ENCODE measurements at places on chromosomes 2 and 18.
A peak's percentile ranks its signal among the peaks of the same experiment; 100 is the strongest.

DNA sequence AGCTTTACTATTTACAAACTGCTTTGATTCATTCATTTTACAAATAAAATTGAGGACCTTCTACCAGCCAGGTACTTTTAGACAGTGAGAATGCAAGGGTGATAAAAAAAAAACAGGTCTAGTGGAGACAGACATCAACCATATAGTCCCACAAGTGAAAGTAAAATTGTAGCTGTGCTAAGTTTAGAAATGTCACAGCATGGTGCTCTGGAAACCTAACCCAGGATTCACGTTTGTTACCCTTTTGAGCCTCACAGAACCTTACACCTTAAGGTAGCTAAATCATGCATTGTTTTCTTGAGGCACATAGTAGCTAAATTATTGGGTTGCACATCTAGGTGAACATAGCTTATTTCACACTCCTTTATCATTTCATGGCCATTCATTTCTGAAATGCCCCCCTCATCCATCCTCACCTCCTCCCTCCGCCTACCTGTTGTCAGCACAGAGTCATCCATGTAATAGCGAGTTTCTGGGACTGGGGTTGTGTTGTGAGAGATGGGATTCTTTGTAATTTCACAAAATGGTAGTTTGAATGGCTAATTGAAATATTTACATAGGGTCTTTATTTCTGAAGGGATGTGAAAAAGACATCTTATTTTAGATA is 7.1 kb downstream of the MTA3 start:
- DNase-seq, result no peak

- no peak for DNase-seq
These were observed 717.2 kb downstream of the RNF144A start for GRCh38 chr2:7634409-7634808.

DNA sequence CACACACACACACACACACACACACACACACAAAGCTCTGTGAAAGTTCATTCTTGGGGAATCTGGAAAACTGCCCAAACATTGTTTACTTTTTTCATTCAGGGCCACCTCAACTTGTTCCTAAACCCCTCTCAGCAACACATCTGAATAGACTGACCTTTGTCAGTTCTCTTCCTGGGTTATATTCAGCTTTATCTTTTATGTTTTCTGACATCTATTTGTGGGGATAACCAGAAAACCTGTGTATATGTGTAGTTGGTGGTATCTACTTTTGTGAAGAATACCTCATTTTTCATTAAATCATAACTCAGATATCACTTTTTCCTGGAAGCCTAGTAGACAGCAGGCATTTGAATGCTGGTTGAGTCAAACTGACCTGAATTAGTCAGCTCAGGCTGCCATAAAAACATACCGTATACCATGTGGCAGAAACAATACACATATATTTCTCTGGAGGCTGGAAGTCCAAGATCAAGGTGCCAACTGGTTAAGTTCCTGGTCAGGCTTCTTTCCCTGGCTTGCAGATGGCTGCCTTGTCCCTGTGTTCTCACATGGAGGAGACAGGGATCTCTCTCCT is 11.0 kb upstream of the RNF144A start:
- DNase-seq, result peak; percentile 18

DNA sequence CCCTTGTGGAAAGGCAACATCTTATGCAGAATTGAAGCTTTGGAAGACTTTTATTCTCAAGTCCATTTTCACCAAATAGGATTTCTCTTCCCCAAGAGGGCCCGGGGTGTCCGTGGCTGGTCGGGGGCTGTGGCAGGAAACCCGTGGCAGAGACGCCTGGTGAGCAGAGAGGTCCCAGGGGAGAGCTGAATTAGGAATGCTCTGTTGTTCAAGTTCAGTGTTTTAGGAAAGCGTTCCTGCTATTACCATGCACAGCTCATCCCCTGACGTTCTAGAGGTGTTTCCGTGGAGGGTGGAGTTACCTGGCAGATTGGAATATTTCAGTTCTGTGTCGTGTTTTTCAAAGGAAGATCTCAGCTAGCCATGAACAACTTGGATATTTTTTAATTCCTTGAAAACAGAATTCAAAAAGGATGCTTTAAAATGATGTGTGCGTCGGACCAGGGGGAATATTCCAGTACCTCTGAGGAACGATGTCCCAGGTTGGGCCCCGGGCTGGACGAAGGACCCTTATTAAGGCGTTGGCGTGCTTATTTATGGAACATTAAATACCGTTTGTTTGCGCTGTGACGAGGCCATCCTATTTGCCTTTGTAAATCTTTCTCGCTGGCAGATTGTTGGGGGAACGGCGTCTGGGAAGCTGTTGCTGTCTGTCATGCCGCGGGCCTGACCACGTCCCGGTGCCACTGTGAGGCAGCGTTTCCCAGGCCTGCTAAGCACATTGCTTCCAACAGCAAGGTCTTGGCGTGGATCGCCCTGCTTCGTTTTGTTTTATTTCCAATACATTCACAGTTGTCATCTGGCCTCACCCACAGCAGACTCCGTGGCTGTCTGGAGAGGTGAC is 8.2 kb downstream of the NFATC1 start:
- DNase-seq, result no peak

GRCh38 chr2:39160982-39161381 is 40.1 kb upstream of the SOS1 start:
- no peak for DNase-seq

- peak; percentile 65 for DNase-seq
These were observed 47.0 kb upstream of the ST3GAL5 start for GRCh38 chr2:85935746-85936208.

- DNase-seq, result peak; percentile 50
These were observed 201.8 kb downstream of the ZFP36L2 start for GRCh38 chr2:43024515-43025011.

GRCh38 chr2:100241236-100241635 is 81.1 kb downstream of the LONRF2 start:
- no peak for DNase-seq

GRCh38 chr2:185130685-185131084 is 532.4 kb downstream of the ZNF804A start:
- no peak for DNase-seq

DNA sequence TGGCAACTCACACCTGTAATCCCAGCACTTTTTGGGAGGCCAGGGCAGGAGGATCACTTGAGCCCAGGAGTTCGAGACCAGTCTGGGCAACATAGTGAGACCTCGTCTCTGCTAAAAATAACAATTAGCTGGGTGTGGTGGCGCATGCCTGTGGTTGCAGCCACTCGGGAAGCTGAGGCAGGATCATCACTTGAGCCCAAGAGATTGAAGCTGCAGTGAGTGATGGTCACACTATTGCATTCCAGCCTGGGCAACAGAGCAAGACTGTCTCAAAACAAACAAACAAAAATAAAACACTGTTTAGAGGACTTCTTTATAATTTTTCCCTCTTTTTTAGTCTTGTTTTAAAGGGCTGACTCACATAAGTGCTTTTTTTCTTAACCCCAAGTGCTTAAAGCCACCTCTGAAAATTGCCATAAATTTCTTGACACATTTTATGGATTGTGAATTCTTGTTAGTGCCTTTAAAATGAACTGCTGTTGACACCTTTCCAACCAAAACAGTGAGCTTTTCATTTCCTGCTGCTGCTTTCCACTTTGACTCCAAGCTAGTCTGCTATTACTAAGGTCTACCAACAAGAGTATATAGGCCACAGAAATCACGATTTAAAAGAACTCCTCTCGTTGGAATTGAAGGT is 41.7 kb downstream of the CYP20A1 start:
- DNase-seq, result no peak

DNA sequence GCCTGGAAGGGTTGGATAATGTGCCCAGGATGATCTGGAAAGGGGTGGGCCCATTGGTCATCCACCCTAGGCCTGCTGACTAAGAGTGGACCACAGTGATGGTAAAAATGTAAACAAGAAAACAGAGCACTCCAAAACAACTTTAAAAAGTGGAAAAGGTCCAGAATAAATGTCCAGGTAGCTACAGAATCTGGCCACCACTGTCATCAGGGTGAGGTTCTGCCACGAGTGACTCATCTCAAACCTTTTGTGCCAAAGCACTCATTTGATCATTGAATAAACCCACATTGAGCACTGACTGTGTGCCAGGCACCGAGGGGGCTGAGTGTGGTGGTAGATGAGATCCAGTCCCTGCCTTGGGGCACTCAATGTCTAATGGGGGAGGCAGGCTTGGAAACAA is 64.9 kb downstream of the EMX1 start:
- DNase-seq, result no peak

DNA sequence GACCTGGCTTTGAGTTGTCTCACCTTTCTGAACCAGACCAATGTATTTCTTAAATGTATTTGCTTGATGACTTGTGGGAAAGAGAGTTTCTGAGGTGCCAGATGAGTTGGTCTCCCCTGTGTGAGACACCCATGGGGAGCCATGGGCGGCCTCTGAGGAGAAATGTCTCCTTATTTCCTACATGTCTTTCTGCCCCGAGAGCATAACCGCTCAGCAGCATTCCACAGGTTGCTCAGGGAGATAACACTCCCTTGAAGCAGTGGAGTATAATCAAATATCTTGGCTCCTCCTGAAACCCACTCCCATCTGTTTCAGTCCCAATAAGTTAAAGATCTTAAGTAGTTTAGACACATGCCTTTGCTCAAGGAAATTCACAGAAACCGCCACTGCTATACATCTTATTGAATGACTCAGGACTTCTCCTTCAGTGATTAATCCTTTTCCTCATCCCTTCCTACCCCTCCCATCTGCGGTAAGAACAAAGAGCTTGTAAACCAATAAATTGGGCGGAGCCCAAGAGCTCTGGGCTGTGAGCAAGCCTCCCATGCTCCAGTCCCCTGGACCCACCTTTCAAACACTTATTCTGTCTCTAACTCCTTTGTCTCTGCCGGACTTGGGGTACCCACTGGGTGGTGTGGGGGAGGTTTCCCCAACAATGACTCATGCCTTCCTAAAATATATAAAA is 285.5 kb upstream of the LRRTM4 start:
- no peak for DNase-seq

- DNase-seq, result no peak
These were observed 434.7 kb downstream of the EIPR1 start for GRCh38 chr2:2942906-2943305.

DNA sequence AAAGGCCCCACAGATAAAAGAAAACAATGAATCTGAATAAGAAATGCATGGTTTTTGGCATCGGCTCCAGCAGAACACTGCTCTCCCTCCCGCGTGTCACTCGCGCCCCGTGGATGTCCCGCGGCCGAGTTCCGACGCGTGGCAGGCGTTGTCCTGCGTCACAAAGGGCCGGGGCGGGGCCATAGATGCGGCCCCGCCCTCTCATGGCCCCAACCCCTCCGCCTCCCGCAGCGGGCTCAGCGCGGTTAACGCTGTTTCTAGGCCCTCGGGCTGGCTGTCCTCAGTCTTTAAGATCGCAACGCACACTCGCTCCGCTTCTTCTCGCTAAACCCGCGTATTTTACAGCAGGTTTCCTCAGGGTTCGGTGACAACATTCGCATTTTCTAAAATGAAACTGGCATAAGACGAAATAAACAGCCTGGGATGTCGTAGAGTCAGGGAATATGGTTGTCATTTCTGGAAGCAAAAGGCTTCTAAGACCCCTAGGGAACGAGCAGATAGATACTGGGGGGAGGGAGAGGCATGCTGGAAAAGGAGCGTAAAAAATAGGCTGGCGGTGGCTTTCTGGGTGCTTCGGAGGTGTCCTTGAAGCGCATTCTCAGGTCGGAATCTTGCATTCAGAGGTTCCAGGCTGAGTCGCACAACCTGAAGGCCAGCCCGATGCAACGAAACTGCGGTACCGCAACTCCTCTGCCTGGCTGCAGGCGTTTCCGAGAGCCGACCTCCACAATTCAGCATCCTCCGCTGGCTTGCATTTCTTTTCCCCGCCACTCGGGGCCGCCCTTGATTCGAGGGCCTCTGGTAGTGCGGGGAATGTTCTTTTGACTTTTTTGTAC is at the start of gene FKBP7:
Gene FKBP7 (minus strand): TSS at position 162 of the 836 bp plus-strand sequence. CDS start 101 bp downstream, at position 61.
- DNase-seq, result peak; percentile 81

- no peak for DNase-seq
These were observed 27.4 kb upstream of the PTH2R start for GRCh38 chr2:208379192-208379591.

Measured in kidney capillary endothelial cell (primary cell).